HuH-7.5 (cell line): ENCODE measurements at places on chromosomes 3 and 15.

DNA sequence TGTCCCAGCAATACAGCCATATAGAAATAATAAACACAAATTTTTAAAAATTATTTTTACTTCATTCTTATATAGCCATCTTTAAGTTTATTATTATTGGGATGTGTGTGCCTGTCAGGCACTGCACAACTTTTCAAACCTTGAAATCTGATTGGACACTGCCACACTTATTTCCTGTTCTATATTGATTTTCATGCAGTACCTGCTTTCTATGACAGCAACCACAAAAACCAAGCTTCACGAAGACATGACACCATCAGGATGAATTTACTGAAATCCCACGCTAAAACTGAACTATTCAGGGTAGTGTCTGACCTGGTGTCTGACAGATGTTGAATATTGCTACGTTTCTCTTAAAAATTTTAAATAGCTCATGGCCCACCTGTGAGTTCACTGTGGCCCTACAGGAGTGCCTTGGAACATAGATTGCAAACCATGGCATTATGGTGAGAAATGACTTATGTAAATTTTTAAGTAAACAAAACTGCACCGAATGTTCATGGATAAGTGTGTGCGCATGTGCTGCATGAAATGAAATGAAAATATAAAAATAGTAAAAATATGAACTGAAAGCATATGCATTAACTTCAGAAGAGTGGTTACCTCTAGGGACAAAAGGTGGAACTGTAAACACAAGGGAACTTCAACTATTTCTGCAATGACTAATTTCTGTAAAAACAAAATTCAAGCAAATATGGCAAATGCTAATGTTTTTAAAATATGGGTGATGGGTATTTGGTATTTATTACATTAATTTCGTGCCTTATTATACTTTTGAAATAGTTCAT lies 152.3 kb downstream of the ZBTB20 start:
- no peak for DNase-seq

- no peak for DNase-seq
Observed at GRCh38 chr3:23004971-23005370, 198.2 kb upstream of the UBE2E2 start.

GRCh38 chr3:194446172-194446571 lies 40.6 kb downstream of the ATP13A3 start:
- DNase-seq = no peak

- DNase-seq = no peak
Observed at GRCh38 chr3:193240850-193241706, at the start of gene PLAAT1. Gene PLAAT1, plus strand, starts transcription at chr3:193241222. Its CDS starts 14,429 bp downstream, at chr3:193255651.

- no peak for DNase-seq
Observed at GRCh38 chr3:113374078-113374477, 67.2 kb downstream of the CFAP44 start.

- no peak for DNase-seq
Observed at GRCh38 chr3:13749063-13749764, 130.7 kb downstream of the WNT7A start.

GRCh38 chr3:138862531-138862923 lies 27.8 kb upstream of the PIK3CB start:
- DNase-seq = no peak

DNA sequence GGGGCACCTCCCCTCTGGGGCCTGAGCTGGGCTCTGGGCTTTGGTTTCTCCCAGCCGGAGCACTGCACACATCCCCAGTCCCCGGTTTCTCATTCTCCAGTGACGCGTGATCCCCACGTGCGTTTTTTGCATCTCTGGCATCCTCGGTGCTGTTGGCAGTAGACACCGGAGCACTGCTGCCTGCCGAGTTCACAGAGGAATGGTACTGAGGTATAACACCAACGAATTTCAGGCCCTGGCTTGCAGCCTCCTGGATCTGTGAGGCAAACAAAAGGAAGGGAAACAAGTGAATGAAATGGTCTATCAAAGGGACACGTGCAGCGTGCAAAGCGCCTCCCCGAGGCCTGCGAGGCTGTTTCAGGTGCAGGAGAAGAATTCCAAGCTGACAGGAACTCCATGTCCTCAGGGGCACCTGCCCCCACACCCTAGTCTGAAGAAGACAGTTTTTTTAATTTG lies 112.9 kb downstream of the OXNAD1 start:
- DNase-seq = no peak

DNA sequence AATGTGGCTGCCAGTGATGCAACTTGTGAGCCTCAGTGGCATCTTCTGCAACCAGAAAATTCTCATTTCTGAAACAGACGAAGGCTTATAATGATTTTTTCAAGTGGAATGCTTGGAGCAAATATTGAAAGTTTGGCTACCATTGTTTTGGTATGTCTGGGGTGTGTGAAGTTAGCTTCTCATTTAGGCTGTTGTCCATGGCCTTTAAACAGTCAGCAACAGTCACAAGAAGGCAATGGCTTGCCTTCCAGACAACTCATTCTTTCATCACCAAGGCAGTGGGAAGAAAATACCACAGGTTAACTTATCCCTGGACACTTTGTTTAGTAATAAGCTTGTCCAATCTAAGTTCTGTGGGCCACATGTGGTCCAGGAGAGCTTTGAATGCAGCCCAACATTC lies 4.7 kb upstream of the BNC1 start:
- no peak for DNase-seq

GRCh38 chr15:58528188-58528870 lies 96.5 kb downstream of the LIPC start:
- no peak for DNase-seq

GRCh38 chr3:14461748-14462324 lies 59.4 kb downstream of the SLC6A6 start:
- peak; percentile 91 for DNase-seq

GRCh38 chr15:28984421-28985315 lies 98.9 kb downstream of the APBA2 start:
- DNase-seq = no peak

- no peak for DNase-seq
Observed at GRCh38 chr15:63718590-63719035, 115.1 kb downstream of the HERC1 start.

GRCh38 chr3:125085166-125085565 lies 29.4 kb upstream of the HEG1 start:
- DNase-seq = no peak

GRCh38 chr3:195566797-195567196 lies 16.9 kb downstream of the APOD start:
- no peak for DNase-seq

GRCh38 chr3:46561511-46561910 lies 4.6 kb downstream of the LRRC2 start:
- DNase-seq = no peak

GRCh38 chr3:160618878-160619277 lies 53.5 kb upstream of the KPNA4 start:
- DNase-seq = no peak

GRCh38 chr3:49721896-49722781 lies 1.6 kb downstream of the GMPPB start:
- no peak for DNase-seq

DNA sequence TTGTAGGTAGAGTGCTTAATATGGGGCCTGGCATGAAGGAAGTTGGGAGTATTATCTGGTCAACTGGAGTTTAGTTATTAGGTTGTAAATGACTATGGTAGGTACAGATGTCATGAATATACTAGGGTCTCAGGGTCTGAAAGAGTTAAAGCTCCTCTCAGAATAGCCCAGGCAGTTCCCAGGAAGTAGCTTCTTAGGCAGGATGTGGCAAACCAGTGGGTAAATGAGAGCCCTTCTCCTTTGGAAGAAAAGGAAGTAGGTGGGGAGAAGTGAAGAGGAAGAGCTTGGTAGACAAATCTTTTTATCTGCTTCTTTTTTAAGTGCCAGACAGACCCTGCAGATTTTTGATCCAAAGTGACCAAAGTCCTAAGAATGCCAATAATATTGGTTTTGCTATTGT lies 24.5 kb downstream of the MAP2K1 start:
- DNase-seq = no peak

- DNase-seq = no peak
Observed at GRCh38 chr15:62940093-62940754, 102.3 kb upstream of the TPM1 start.

DNA sequence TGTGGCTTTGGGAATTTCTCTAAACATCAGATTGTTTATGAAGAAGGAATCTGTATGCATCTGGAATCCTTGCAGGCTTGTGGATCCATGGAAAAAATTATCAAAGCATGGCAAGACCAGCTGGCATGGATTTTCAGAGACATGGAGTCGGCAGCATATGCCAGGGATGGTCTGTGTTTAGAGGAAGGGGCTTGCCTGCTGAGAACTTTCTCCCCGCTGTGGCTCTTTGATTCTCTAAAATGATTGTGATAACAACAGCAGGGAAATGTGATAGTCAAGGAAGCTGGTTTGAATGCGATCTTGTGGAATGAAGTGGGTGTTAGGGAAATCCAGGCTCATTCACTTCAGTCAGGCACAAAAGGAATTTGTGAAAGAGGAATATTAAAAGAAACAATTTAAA lies 245.7 kb upstream of the THRB start:
- DNase-seq = no peak

- DNase-seq = no peak
Observed at GRCh38 chr3:135760581-135760980, 204.9 kb upstream of the PPP2R3A start.

GRCh38 chr3:30435861-30436331 lies 170.5 kb upstream of the TGFBR2 start:
- no peak for DNase-seq

GRCh38 chr15:57184502-57184901 lies 191.8 kb upstream of the CGNL1 start:
- DNase-seq = no peak

GRCh38 chr15:29770796-29771195 lies 51.5 kb downstream of the TJP1 start:
- no peak for DNase-seq

DNA sequence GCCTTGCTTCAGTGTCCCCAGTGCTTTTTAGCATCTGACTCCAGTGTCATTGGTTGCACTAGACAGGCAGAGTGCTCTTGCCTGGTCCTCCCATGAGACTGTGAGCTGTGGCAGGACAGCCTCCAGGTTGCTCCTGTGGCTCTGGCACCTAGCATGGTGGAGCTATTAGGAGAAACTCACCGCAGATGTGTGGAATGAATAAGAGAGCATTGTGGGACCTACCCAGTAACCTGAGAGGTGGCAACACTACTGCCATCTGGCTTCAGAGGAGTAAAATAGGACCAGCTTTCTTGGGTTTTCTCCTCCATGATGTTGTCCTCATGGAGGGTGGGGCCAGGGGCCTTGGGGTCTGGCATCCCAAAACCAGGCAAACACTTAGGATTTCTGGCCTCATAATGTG lies 183.6 kb downstream of the EPHB1 start:
- DNase-seq = no peak

DNA sequence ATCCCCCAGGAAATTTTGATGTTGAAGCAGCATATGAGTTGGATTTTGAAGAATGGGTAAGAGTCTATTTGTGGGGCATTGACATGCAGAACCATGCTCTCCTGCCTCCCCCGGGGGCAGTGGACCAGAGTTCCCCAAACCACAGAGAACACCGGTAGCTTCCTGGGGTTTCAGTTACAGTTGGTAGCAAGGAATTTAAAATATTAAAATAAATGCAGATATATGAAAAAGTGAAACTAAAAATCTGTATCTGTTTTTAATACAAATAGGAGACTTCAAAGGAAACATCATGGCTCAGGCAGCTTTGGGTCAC lies 37.4 kb downstream of the SLC9A9 start:
- no peak for DNase-seq

DNA sequence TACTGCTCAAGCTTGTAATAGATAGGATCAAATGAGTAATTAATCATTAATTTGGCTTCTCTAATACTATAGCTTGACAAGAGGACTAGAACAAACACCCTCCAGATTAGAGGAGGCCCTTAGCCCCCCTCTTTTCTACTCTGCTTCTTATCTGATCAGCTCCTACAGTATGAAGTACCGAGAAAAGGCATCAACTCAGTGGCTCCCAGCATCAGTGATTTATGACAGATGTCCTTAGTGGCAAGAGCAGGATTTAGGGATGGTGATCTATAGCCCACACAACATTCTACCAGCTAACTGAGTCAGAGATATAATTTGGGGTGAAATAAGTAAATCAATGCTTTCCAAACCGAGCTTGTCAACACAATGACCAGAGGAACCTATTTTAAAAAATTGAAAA lies 541.1 kb downstream of the NLGN1 start:
- no peak for DNase-seq

DNA sequence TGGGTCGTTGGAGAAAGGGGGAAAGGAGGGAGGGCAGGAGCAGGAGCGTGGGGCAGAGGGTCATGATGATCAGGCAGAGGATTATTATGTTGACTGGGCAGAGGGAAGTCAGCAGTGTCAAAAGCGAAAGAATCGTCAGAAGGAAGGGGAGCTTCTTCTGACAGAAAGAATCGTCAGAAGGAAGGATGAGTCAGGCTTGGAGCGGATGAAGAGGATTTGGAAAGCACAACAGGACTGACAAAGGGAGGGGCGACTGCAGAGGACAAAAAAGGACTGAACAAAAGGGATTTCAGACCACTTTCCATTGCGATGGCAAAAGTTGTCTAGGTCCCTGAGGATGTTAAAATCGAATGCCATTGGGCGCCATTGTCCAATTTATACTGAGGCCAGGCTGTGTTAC lies 1053.5 kb downstream of the SI start:
- DNase-seq = no peak

GRCh38 chr15:39629371-39629770 lies 48.5 kb downstream of the THBS1 start:
- no peak for DNase-seq

- no peak for DNase-seq
Observed at GRCh38 chr3:150635076-150635475, 32.0 kb downstream of the SELENOT start.

- no peak for DNase-seq
Observed at GRCh38 chr3:117814975-117815374, 1105.4 kb downstream of the TUSC7 start.

- DNase-seq = no peak
Observed at GRCh38 chr3:42381551-42382082, 28.8 kb downstream of the LYZL4 start.

- no peak for DNase-seq
Observed at GRCh38 chr15:64754663-64755426, 20.5 kb downstream of the RBPMS2 start.

DNA sequence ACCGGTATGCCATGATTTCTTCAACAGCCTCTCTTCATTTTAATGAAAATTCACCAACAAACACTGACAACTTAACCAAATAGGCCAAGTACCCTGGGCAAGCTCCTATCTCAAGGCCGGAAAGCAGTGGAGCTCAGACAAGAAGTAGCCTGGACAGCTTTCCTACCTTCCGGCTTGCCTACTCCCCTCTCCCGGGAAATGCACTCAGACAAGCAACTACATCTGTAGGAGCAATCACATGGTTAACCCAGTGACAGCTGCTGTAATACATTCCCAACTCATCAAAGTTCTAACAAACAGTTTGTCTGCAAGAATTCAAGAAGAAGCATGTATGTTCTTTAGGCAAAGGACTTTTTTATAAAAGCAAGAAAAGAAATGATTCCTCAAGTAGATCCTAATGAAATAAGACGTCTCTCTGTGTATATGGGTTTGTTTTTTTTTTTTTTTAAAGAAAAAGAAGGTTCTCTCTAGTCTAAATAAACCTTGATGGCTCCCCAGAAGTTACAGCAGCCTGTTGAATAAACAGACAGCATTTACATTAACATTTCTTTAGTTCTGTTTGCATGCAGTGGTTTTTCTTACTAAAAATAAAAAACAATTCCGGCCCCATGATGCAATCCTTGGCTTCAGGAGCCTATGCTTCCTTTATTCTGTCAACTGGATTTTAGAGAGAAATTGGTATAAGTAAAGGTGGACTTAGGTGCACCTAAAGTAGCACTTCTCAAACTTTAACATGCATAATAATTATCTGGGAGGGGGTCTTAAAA lies 278.7 kb downstream of the NEK10 start:
- DNase-seq = no peak

GRCh38 chr15:71295603-71296314 lies 180.5 kb downstream of the THSD4 start:
- no peak for DNase-seq

GRCh38 chr3:114476511-114476910 lies 182.7 kb downstream of the TIGIT start:
- no peak for DNase-seq
